Chondrocyte (in vitro differentiated cells): ENCODE measurements at places on chromosomes 3 and 15.

GRCh38 chr3:47746264-47746663 is 35.4 kb downstream of the SMARCC1 start:
- H3K4me1 ChIP-seq = peaks cover 14% of the 10 kb centered on the region
- H3K36me3 ChIP-seq = peaks cover 2% of the 10 kb centered on the region
- H3K4me3 ChIP-seq = no peak overlapping the region
- H3K27me3 ChIP-seq = no peaks in the 10 kb centered on the region
- no peak overlapping the region for H3K27ac ChIP-seq

GRCh38 chr3:193499801-193500485 is 54.8 kb downstream of the ATP13A4 start:
- DNase-seq = no peak
- peaks cover 10% of the 10 kb centered on the region for H3K27me3 ChIP-seq
- no peaks in the 10 kb centered on the region for H3K36me3 ChIP-seq
- no peak overlapping the region for H3K4me3 ChIP-seq
- no peak overlapping the region for H3K27ac ChIP-seq

DNA sequence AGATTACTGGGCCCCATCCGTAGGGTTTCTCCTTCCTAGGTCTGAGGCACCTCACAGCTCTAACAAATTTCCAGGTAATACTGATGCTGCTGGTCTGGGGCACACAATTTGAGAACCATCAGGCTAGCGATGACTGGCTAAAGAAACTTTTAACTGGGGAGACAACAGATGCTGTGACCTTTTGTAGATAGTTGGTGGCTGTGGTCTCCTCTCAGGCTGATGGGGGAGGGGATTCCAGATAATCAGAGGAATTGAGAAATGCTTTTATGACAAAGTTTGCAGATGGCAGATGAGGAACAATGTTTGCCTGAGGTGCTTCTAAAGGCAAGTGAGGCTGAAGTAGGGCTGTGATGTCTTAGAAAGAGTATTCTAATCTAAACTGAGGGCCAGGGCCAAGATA is 13.8 kb upstream of the CCR9 start:
- H3K27ac ChIP-seq = no peak overlapping the region
- H3K27me3 ChIP-seq = peaks cover 43% of the 10 kb centered on the region
- DNase-seq = no peak
- no peak overlapping the region for H3K4me3 ChIP-seq
- no peaks in the 10 kb centered on the region for H3K4me1 ChIP-seq

- H3K27ac ChIP-seq = no peak overlapping the region
- no peaks in the 10 kb centered on the region for H3K27me3 ChIP-seq
- H3K4me1 ChIP-seq = peaks cover 28% of the 10 kb centered on the region
- no peak for DNase-seq
- peaks cover 6% of the 10 kb centered on the region for H3K36me3 ChIP-seq
Observed at GRCh38 chr3:171230865-171231264, 204.3 kb upstream of the SLC2A2 start.

- peaks cover 18% of the 10 kb centered on the region for H3K36me3 ChIP-seq
- no peak overlapping the region for H3K27ac ChIP-seq
- peak overlapping the region; percentile 80 for H3K4me3 ChIP-seq
- no peak for DNase-seq
Observed at GRCh38 chr3:49016414-49017228, 1.8 kb downstream of the DALRD3 start.

GRCh38 chr3:131233900-131234668 is 147.5 kb upstream of the NUDT16 start:
- DNase-seq = no peak
- H3K27me3 ChIP-seq = no peaks in the 10 kb centered on the region
- no peak overlapping the region for H3K27ac ChIP-seq
- H3K36me3 ChIP-seq = no peaks in the 10 kb centered on the region
- no peak overlapping the region for H3K4me3 ChIP-seq
- no peaks in the 10 kb centered on the region for H3K4me1 ChIP-seq

GRCh38 chr3:61983479-61983878 is 389.9 kb downstream of the FEZF2 start:
- H3K27me3 ChIP-seq = no peaks in the 10 kb centered on the region
- H3K36me3 ChIP-seq = no peaks in the 10 kb centered on the region
- H3K4me3 ChIP-seq = no peak overlapping the region
- H3K27ac ChIP-seq = no peak overlapping the region
- peaks cover 33% of the 10 kb centered on the region for H3K4me1 ChIP-seq
- no peak for DNase-seq

DNA sequence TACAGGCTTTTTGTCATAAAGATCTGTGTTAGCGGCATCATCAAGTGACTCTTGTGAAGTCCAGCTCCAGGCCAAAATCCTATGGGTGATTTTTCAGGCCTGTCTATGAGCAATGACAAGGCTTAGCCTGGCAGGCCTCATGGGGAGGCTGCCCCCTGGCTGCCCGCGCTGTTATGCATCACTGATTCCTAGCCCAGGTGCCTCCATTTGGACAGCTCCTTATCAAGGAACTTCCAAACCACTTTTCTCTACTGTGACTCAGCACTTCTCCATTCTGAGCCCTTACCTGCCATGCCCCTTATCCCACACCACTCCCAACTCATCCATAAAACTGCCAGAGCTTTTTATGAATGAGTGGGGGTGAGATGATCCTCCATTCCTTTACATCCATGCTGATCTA is 91.5 kb upstream of the C3orf80 start:
- no peak overlapping the region for H3K27ac ChIP-seq
- H3K4me1 ChIP-seq = peaks cover 35% of the 10 kb centered on the region
- no peaks in the 10 kb centered on the region for H3K27me3 ChIP-seq

DNA sequence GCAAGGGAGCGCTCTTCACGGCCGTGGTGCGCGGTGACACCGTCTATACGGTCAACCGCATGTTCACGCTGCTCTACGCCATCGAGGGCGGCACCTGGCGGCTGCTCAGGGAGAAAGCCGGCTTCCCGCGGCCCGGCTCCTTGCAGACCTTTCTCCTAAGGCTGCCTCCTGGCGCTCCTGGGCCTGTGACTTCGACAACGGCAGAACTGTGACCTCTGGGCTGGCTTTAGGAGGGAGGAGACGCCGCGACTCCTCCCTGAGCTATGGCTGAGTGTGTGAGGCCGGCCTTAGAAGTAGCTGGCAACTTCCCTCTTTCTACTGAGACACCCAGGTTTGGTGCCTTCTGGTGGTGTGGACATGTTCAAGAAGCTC is 1.4 kb downstream of the KBTBD13 start:
- peaks cover 25% of the 10 kb centered on the region for H3K4me1 ChIP-seq
- no peak overlapping the region for H3K4me3 ChIP-seq
- no peak for DNase-seq
- H3K36me3 ChIP-seq = no peaks in the 10 kb centered on the region
- no peak overlapping the region for H3K27ac ChIP-seq
- peaks cover 13% of the 10 kb centered on the region for H3K27me3 ChIP-seq

DNA sequence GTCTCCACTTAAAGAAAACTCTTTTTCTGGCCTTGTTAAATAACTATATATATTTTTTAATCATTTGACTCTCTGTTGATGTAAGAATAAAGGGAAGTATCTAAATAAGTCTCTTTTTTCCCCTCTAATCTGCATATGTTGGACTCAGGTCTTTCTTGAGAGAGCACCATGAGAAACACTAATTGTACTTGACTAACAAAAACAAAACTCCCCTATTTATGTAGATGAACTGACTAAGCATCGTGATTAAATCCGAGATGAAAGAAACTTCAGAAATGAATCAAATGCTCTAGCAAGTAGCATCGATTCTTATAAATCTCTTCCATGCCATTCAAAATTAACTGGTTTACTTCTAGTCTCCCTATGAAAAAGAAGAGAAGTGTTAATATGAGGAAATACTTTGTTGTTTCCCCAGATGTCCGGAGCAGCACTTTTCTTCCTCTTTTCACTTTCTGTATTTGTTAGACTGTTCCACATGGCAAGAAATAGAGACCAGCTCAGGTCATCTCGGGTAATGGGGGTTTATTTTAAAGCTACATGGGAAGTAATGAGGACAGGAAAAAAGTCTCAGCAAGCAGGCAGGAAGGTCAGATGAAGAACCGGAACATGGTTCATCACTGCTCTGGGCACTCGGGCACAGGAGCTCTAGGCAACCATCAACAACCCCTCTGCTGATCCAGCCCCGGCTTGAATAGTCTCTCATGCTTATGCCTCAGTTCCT is 288.3 kb downstream of the CNTN6 start:
- no peaks in the 10 kb centered on the region for H3K27me3 ChIP-seq
- no peak overlapping the region for H3K27ac ChIP-seq

GRCh38 chr3:126881861-126882260 is 101.1 kb upstream of the PLXNA1 start:
- no peaks in the 10 kb centered on the region for H3K27me3 ChIP-seq
- H3K4me3 ChIP-seq = no peak overlapping the region
- H3K36me3 ChIP-seq = no peaks in the 10 kb centered on the region
- H3K27ac ChIP-seq = no peak overlapping the region
- peaks cover 6% of the 10 kb centered on the region for H3K4me1 ChIP-seq
- DNase-seq = no peak

- DNase-seq = no peak
- H3K36me3 ChIP-seq = no peaks in the 10 kb centered on the region
- H3K4me3 ChIP-seq = no peak overlapping the region
- H3K27ac ChIP-seq = no peak overlapping the region
- H3K4me1 ChIP-seq = peaks cover 3% of the 10 kb centered on the region
Observed at GRCh38 chr15:56857828-56858227, 60.6 kb upstream of the TCF12 start.

DNA sequence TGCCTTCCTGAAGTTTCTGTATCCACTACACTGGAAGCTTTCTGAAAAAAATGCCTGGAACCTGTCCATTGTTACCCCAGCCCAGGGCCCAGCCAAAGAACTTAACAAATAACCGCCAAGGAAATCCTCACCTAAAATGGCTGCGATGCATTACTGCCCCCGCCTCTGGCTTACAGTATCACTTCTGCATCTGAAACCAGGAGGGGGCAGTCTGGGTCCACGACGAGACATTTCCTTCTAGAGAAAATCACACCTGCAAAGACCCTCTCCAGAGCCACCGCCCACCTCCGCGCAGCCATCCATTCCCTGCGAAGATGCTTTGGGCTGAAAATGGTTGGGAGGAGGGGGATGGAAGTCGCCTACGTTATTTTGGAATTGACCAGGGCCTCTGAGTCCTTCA is 22.4 kb upstream of the CELF6 start:
- H3K4me1 ChIP-seq = peaks cover 23% of the 10 kb centered on the region
- H3K36me3 ChIP-seq = peaks cover 17% of the 10 kb centered on the region
- H3K27me3 ChIP-seq = no peaks in the 10 kb centered on the region
- no peak overlapping the region for H3K27ac ChIP-seq
- DNase-seq = no peak

GRCh38 chr3:9912294-9912935 is 4.5 kb upstream of the IL17RC start:
- no peaks in the 10 kb centered on the region for H3K36me3 ChIP-seq
- DNase-seq = no peak
- H3K27ac ChIP-seq = no peak overlapping the region
- H3K4me1 ChIP-seq = peaks cover 39% of the 10 kb centered on the region

GRCh38 chr3:42371776-42372175 is 38.6 kb downstream of the LYZL4 start:
- H3K4me1 ChIP-seq = peaks cover 9% of the 10 kb centered on the region
- H3K27me3 ChIP-seq = peaks cover 37% of the 10 kb centered on the region
- H3K4me3 ChIP-seq = no peak overlapping the region
- H3K27ac ChIP-seq = no peak overlapping the region
- H3K36me3 ChIP-seq = peaks cover 2% of the 10 kb centered on the region

DNA sequence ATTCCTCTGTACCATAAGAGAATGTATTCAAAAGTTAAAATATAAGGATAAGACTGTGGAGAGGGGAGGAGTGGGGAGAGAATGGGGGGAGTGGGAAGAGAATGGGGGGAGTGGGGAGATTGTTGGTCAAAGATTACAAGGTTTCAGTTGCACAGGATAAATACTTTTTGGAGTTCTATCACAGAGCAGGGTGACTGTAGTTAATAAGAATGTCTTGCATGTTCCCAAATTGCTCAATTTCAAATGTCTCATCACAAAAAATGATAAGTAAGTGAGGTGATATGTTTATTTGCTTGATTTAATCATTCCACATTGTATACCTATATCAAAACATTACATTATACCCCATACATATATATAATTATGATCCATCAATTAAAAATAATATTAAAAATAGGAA is 23.0 kb upstream of the MEF2A start:
- no peak overlapping the region for H3K4me3 ChIP-seq
- DNase-seq = no peak
- no peak overlapping the region for H3K27ac ChIP-seq
- no peaks in the 10 kb centered on the region for H3K36me3 ChIP-seq
- no peaks in the 10 kb centered on the region for H3K27me3 ChIP-seq

- H3K36me3 ChIP-seq = no peaks in the 10 kb centered on the region
- no peaks in the 10 kb centered on the region for H3K27me3 ChIP-seq
- DNase-seq = no peak
Observed at GRCh38 chr3:81658322-81658997, 103.0 kb downstream of the GBE1 start.

DNA sequence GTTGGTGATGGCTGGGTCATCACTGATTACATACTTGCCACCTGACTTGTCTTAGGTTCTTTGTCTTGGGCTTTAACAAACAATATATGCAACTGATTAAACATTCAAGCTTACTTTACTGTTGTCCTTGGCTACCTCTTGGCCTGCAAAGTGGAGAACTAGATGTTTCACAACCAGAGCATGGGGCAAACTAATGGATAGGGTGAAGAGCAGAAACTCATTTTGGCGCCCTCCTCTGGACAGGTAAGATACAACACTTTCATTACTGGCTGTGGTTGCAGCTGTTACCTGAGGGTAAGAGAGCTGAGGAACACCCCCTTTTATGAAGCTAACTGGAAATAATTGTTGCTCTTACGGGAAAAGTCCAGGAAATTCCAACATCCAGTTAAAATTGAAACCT is 262.1 kb downstream of the NAALADL2 start:
- no peak for DNase-seq
- no peaks in the 10 kb centered on the region for H3K4me1 ChIP-seq
- no peak overlapping the region for H3K4me3 ChIP-seq
- peaks cover 2% of the 10 kb centered on the region for H3K27me3 ChIP-seq
- H3K27ac ChIP-seq = no peak overlapping the region
